ENCODE measurements at places on chromosomes 7 and 10.

- DNase-seq = no peak
Observed at GRCh38 chr10:97923057-97923456, 73.4 kb downstream of the GOLGA7B start.

GRCh38 chr10:85510682-85511081, 855.9 kb downstream of the GRID1 start:
- DNase-seq = no peak

- no peak for DNase-seq
Observed at GRCh38 chr10:97888641-97889262, 39.1 kb downstream of the GOLGA7B start.

DNA sequence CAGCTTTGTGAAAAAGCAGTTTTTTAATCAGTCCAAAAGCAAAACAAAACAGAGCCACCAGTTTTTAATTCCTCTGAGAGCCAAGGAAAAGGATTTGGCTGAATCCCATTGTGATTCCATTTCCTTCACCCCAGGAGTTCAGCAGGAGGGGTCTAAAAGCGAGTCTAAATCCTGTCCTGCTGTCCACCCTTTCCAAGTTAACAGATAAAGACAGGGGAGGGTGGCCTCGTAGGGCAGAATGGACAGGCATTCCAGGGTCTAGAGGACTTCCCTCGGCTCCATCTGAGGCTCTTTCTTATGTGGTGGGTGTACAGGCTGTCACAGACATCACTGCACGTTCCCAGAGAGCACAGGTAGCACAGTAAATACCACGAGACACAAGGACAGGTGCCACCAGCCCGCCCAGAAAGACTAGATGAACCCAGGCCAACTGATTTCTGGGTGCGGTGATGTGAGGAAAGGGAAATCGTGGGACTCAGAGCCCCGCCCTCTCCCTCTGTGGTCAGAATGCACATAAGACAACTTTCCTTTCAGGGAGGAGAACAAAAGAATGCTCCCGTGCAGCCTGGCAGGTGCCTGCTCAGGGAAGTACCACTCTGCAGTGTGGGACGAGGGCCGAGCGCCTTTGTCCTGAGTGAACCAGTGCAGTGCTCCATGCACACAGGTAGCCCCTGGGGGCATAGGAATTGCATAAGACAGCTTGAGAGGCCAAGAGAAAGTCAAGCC, 119.7 kb downstream of the ABLIM1 start:
- no peak for DNase-seq

DNA sequence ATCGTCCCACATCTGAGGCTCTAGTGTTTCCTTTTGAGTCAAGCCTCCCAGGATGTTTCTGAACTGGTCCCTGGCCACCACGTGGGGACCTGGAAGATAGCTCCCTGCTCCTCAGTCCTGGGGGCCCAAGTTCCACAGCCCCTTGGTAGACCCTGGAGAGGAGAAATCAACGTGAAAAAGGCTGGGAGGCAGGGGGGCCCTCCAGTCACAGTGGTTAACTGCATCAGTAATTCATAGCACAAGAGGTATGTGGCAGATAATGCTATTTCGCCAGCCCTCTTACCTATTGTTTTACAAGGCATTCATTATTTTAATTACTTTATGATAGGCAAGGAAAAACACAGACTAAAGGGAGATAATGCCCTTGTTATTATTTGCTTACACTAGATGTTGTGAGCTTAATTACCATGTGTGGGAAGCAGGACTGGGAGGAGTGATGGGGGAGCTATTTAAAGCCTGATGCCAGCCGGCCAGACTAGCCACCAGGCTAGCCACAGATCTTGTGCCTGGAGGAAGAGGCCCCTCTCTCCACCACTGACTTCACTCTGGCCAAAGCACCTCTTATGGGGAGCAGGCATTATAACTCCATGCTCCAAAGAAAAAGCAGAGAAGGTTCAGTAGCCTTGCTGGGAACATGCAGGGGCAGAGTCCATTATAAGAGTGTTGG, 230.7 kb downstream of the KCNMA1 start:
- no peak for DNase-seq

DNA sequence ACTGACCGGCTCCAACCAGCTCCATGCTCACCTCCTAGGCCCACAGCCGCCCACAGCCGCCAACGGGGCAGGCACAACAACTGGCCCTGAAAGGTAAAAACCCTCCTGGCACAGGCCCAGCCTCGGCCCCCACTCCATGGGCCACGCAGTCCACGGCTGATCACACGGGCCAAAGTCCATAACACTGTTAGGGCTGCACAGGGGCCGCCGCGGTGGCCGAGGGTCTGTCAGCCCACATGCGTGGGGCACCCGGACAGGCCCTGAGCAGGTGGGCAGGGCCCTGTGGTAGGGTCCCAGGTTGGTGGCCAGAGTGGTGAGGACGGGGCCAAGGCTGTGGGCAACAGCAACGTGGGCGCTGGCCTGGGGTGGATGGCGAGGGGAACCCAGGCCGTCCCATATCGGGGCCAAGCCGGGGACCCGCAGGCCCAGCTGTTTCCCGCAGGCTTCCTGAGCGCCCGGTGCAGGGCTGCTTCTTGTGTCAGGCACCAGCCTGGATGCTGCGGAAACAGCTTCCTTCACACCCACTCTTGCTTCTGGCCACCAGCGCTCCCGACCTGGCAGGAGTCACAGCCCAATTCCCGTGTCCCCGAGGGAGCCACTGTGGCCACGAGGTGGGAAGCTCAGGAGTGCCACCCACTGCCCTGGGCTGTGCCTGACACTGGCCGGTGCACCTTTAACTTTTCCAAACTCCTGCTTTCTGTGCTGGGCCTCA, 29.2 kb downstream of the CYP2W1 start:
- DNase-seq = no peak

DNA sequence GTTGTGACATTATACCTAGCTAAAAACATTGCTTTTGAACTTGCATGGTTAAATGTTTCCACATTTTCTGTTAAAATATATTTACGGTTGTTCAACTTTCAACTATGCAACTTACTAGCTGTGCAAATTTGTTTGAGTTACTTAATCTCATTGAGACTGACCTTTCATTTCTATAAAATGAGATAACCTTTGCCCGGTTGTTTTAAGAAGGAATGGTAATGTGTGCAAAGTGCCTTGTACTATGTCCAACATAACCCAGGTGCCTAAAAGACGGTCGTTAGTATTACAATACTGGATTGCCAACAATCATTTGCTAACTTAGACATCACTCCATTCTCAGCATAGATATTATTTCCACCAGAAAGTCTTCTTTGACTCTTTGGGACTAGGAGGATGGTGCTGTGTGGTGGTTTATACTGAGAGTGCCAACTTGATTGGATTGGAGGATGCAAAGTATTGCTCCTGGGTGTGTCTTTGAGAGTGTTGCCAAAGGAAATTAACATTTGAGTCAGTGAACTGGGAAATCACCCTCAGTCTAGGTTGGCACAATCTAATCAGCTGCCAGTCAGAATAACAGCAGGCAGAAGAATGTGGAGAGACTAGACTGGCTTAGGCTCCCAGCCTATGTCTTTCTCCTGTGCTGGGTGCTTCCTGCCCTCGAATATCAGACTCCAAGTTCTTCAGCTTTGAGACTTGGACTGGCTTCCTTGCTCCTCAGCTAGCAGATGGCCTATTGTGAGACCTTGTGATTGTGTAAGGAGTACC, 85.2 kb upstream of the PDSS1 start:
- no peak for DNase-seq

- no peak for DNase-seq
Observed at GRCh38 chr10:104434601-104435000, 81.0 kb downstream of the CFAP58 start.

DNA sequence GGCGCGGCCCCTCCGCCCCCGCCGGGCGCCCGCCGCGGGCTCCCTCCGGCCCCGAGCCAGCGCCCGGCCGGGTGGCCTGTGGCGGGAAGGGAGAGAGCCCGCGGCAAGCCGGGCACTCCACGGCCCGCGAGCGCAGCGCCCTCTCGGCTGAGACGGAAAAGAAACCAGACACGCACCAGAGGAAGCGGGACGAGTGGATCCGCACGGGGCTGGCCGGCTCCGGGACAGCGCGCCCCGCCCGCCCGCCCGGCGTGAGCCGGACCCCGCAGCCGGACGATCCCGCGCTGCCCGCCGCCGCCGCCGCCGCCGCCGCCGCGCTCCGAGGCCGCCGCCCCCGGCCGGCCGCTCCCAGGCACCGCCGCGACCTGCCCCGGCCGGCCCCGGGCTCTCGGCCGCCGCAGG, 300 bp downstream of the ARHGAP21 start:
- DNase-seq = no peak

GRCh38 chr7:25716421-25716820, 435.6 kb upstream of the NFE2L3 start:
- DNase-seq = no peak

GRCh38 chr10:124849111-124849773, 47.6 kb downstream of the ABRAXAS2 start:
- DNase-seq = no peak

DNA sequence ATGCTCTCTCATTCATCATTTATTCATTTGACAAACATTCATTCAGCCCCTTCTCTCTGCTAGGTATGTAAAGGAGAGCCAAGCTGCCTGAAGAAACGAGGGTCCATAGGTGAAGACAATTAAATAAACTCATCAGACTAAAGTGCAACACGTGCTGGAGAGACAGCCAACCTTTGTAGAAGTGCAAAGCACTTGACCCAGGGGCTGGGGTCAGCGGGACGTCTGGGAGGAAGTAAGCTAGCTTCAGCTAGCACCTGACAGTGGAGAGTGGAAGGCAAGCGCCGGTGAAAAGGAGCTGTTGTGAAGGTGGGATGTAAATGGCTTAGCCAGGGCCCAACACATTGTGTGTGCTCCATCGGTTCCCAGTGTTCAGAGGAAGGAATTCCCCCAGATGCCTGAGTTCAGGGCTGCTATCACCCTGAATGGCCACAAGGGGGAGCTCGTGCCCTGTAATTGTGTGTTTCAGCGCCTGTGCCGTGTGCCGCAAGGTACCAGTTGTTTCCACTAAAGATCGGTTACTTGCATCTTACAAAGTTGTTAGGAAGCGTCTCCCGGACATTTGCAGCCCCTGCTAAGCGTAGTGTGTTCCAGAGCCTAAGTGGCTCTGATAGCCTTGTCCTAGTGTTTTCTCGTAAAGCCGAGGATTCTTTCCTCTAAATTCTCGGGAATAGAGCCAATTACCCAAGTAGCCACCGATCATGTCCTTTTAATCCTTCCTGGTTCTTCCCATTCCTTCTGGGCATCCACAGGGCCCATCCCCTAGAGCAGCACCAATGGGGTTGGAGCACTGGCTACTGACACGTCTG, 30.6 kb downstream of the TLX1 start:
- peak; percentile 82 for DNase-seq

GRCh38 chr7:4214291-4215155, 467.6 kb upstream of the FOXK1 start:
- DNase-seq = no peak

DNA sequence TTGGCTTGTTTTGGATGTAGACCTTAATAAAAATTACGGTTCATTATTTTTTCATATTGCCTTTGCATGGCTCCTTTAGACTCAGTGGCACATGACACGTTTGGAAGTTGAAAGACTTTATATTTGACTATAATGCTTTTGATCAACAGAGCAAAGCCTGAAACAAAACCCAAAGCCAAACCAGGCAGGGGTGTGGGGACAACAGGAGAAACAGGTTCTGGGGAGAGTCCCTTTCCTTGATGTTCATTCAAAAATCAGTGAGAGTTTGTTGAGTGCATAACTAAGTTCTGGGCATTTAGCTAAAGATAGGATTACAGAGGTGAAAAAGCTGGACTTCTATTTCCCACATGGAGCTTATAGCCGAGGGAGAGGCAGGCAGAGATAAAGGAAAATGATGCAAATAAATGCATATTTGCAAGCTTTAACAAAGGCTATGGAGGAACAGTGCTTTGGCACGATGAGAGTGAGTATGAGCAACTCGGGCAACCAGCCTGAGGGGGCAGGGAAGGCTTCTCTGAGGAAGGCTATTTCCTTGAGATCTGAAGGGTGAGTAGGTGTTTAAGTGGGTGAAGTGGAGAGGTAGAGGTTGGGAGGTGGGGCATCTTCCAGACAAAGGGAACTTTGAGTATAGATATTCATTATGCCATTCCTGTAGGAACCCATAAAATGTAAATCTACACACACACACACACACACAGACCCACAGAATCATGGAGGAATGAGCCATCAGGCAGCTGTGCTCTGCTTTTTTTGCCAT, 34.5 kb upstream of the PDZD8 start:
- no peak for DNase-seq

DNA sequence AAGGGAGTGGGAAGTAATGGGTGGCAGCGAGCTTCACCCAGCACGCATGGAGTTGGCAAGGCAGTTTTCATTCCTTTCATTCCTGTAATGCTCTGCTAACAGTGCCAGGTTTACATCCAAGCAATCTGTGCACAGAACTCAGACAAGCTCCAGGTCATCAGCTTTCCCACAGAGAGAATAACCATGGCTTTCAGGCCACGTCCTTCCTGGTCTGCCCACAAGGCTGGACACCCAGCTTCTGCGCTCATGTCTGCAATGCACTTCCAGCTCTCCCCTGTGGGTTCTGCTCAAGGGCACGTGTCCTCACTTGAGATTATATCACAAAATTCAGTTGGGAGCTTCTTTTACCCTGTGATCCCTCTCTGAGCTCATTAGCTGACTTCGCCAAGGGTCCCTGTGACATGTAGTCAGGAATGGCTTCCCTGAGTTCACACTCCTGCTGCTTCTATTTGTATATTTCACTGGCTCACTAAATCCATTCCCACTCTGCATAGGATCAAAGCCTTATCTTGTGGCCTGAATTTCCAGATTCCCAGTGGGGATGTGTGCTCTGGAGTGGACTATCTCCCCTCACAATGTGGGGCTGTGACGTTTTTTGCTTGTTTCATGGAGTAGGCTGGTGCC, 18.6 kb downstream of the AKR1C2 start:
- DNase-seq = no peak

GRCh38 chr7:84674236-84674913, 479.8 kb upstream of the SEMA3A start:
- DNase-seq = no peak

- DNase-seq = no peak
Observed at GRCh38 chr7:2604608-2605174, 27.1 kb upstream of the TTYH3 start.

GRCh38 chr7:96993094-96993865, 12.1 kb upstream of the DLX6 start:
- DNase-seq = no peak

DNA sequence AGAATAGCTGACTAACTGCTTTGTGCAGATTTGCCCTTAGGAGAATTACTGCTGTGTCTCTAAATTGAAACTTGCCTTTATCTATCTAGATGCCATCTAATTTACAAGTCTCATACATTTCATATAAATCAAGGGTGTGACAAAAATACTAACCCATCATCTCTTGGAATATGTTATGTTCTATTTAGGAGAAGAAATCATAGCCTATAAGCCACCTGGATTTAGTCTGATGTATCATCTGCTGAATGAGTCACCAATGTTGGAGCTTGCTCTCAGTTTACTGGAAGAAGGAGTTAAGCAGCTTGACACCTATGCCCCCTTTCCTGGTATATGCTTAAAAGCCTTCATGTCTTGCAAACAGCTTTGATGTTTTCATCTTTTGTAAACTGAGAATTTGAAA, 43.5 kb downstream of the NUP205 start:
- no peak for DNase-seq

- no peak for DNase-seq
Observed at GRCh38 chr10:113519681-113520115, 33.2 kb upstream of the HABP2 start.
